ENCODE measurements at places on chromosomes 11 and 22.

DNA sequence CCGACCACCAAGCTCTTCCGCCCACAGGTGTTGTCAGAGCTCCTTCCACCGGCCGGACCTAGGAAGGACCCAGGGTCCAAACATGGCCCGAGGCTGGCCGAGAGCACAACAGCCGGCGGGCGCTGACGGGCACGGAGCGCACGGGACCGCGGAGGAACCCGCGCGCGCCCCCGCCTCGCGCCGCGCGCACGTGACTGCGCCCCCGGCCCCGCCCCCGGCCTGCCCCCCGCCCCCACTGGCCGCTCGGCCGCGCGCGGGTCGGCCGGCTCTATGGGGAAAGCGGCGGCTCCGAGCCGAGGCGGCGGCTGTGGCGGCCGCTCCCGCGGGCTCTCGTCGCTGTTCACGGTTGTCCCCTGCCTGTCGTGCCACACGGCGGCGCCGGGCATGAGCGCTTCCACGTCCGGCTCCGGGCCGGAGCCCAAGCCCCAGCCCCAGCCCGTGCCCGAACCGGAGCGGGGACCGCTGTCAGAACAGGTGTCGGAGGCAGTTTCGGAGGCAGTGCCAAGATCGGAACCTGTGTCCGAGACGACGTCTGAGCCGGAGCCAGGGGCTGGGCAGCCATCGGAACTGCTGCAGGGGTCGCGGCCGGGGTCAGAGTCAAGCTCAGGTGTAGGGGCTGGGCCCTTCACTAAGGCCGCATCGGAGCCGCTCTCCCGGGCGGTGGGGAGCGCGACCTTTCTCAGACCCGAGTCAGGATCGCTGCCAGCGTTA is at the start of gene OSBP2:
Gene OSBP2, plus strand, starts transcription at position 235 of the 711 bp plus-strand sequence. Its CDS starts 36 bp downstream, at position 271.
- peak; percentile 35 for DNase-seq

- DNase-seq: no peak
Measured at GRCh38 chr11:122733318-122733717, 77.8 kb downstream of the UBASH3B start.

- DNase-seq: no peak
Measured at GRCh38 chr11:6557761-6558674, 45.4 kb downstream of the RRP8 start.

- DNase-seq: no peak
Measured at GRCh38 chr11:111457731-111458368, 54.3 kb downstream of the BTG4 start.

- DNase-seq: peak; percentile 74
Measured at GRCh38 chr22:31346255-31346732, at the start of gene PATZ1. PATZ1 (minus strand) TSS chr22:31346346; CDS start chr22:31345602, 744 bp downstream.

- no peak for DNase-seq
Measured at GRCh38 chr11:62489204-62489603, 57.4 kb downstream of the AHNAK start.

DNA sequence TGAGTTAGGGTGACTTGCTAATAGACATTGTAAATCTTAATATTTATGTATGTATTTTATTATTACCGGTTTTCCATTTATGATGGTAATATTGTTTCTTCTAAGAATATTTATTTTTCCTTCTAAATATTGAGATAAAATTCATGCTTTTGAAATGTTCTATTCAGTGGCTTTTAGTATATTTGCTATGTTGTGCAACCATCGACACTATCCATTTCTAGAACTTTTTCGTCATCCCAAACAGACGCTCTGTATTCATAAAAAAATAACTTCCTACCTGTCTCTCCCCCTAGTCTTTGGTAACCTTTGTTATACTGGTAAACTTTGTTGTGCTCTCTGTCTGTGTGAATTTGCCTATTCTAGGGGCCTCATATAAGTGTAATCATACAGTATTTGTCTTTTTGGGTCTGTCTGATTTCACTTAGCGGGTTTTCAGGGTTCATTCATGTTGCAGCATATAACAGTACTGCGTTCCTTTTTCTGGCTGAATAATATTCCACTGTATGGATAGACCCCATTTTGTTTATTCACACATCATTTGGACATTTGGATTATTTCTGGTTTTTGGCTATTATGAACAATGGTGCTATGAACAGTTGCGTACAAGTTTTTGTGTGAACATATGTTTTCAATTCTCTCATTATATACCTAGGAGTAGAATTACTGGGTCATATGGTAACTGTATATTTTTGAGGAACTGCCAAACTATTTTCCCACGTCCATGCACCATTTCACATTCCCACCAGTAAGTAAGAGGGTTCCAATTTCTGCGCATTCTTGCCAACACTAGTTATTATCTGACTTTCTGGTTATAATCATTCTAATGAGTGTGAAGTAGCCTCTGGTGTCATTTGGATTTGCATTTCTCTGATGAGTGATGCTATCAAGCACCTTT is 15.9 kb downstream of the NEAT1 start:
- DNase-seq: no peak

DNA sequence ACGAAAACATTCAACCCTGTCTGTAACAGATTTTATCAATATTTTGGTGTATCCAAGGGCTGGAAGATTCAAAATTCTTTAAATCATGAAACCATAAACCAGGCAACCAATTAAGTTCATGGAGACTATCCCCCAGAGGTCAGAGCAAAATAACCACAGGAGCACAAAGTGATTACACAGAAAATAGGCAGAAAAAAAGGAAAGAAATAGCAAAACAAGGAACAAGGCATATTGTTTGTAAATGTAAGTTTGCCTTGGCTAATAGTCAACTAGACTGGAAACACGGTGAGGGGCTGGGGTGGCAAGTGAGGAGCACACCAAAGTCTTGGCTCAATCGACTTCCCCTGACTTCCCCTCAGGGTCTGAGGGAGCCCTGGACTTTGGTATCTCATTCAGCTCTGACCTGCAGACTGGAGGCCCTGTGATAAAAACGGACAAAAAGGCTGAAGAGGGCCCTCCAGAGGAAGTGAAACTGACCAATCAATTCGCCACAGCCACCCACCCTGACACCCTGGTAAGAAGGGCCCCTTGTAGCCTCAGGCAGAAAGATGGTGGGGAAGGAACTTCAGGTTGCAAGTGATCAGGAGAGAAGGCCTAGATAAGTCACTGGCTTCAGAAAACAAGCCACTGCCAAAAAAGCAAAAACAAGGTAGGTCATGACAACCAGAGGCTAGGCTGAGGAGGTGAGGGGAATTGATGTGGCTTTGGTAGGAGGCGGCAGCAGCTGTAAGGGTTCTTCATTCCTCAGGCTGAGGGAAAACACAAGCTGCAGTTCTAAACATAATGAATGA is 1.8 kb downstream of the SIK3 start:
- DNase-seq: peak; percentile 40

DNA sequence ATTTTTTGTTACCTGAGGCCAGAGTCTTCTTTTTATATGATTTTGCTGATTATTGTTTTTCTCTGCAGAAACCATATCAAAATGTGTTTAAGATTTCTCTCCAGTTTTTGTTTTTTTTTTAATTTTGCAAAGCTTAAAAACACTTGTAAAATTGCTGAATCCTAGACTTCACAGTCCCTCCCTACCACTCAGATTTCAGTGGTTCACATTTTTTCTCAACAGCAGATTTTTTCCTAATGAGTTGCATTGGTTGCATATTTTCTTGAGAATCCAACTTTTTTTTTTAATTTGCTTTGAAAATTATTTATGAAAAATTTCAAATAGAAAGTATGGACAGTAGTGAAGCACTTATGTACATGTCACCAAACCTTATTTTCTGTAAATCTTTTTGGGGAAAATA is 5.8 kb downstream of the ARL14EP start:
- DNase-seq: no peak

GRCh38 chr11:111409915-111410314 is 30.8 kb upstream of the POU2AF1 start:
- DNase-seq: no peak

DNA sequence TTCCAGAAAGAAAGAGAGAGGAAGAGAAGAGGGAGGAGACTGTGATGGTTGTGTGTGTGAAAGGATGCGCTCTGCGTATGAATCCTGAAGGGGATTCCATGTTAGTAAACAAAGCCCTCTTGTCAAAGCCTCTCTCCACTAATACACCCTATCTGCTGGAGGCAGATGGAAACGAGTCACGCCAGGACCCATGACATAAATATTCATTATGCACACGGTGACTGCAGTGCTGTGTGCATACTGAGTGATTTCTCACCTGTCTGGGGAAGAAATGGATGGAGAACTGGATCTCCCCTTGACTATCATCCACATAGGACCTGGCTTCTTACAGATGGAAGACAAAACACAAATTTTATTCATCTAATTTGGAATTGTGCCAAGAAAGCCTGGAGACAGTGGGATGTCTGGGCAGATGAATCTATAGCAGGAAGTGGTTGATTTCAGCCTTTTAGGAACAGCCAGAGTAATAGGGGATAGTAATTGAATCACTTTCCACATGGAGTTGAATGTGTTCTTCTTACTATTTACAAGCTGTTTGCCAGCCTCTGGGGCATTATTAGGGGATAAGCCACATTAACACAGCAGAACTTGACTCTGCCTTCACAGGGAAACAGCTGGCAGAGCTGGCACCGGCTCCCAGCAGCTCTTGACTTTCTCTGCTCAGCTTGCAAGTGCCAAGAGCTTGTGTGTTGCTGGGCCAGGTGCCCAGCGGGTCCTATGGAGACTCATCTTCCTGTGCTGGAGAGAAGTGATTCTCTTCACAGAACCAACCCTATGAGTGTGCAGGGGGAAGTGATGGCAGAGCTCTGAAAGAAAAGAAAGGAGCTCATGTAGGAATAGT is 9.0 kb downstream of the MTNR1B start:
- no peak for DNase-seq

GRCh38 chr11:66281776-66282467 is 3.9 kb downstream of the CNIH2 start:
- no peak for DNase-seq

Measured in stimulated activated CD4-positive, alpha-beta T cell treated with anti-CD3 and anti-CD28 coated beads, Interleukin-4, amount 100 ng/mL, for 4 hours (primary cell).